Hematopoietic multipotent progenitor cell treated with erythropoietin and hydrocortisone succinate and interleukin-3 and kit ligand, for 4 days (in vitro differentiated cells): ENCODE measurements at places on chromosomes 6 and 20.

DNA sequence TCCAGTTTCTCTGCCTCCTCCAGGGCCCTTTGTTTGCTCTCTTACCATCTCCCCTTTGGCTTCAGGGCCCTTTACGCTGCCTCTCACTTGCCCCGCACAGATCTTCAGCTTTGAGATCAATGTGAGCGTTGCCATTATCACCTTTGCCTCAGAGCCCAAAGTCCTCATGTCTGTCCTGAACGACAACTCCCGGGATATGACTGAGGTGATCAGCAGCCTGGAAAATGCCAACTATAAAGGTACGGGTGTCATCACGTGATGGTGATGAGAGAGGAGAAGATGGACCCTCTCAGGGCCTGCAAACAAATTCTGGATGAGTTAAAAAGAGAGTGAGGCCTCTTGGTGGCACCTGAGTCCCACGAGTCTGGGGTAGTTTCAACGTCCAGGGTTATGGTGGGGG, 8.3 kb downstream of the C2 start:
- DNase-seq, result no peak

DNA sequence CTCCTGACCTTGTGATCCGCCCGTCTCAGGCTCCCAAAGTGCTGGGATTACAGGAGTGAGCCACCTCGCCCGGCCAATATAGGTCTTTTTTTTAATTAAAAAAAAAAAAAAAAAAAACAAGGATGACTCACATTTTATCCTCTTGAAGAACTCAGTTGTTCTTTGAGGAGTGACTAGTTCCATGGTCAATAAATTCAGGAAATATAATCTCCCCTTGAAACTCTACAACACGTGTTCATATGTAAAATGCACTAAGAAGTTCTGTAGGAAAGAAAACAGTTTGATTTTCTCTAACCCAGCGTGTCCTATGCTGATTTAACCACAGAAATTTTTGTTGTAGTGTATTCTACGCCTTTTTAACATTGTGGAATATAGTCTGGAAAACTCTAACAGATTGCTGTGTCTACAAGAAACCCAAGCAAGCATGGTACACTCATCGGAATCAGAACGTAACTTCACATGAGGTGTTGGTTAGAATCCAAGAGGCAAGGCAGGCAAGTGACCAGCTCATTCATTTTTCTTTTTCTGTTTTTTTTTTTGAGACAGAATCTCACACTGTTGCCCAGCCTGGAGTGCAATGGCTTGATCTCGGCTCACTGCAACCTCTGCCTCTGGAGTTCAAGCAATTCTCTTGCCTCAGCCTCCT, 79.0 kb upstream of the ZNF217 start:
- DNase-seq, result no peak

- peak; percentile 48 for DNase-seq
Measured at GRCh38 chr6:16933532-16933931, 168.3 kb upstream of the STMND1 start.

GRCh38 chr6:147586044-147586443, 77.6 kb downstream of the SAMD5 start:
- no peak for DNase-seq

GRCh38 chr6:74689601-74690000, 516.3 kb downstream of the COL12A1 start:
- no peak for DNase-seq

GRCh38 chr20:19096843-19097242, 115.6 kb upstream of the SLC24A3 start:
- no peak for DNase-seq

DNA sequence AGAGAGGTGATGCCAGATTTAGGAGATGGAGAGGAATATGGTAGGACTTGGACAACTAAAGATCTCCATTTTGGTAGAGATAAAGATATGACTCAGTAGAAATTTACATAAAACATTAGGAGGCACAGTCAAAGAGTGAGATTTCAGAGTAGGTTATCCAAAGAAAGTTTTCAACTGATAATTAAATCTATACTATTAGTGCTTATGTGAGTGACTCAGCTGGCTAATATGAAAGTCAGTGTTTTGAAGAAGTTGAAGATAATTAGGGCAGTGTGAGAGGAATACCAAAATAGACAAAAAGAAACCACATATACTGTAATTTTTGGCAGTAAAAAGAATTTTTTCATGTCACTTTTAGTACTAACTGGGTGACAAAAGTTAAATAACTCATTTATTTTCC, 712.8 kb upstream of the HS3ST5 start:
- no peak for DNase-seq

DNA sequence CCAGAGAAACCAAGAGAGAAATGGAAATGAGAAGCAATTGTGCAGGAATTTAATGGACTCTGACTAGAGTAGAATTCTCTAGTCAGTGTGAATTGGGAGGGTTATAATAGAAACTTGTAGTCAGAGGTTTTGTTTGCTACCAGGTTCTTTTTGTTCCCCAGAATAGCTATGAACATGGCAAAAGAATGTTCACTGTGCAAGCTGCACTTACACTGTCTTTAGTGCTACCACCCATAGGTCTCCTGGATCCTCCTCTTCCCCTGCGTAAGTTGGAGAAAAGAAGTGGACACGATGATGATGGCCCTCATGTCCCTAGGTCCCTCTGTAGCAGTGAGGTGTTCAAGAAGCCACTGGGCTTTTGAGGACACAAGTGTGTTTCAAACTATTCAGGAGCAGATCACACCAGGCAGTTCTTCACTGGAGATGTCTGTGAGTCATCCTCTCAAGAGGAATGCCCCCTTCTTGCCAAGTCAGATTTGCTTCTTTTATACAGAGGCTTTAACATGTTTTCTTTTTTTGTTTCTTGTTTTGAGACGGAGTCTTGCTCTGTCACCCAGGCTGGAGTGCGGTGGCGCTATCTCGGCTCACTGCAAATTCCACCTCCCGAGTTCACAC, 47.6 kb upstream of the SMIM8 start:
- DNase-seq, result no peak

- DNase-seq, result peak; percentile 42
Measured at GRCh38 chr20:931401-931800, 15.3 kb upstream of the ANGPT4 start.

DNA sequence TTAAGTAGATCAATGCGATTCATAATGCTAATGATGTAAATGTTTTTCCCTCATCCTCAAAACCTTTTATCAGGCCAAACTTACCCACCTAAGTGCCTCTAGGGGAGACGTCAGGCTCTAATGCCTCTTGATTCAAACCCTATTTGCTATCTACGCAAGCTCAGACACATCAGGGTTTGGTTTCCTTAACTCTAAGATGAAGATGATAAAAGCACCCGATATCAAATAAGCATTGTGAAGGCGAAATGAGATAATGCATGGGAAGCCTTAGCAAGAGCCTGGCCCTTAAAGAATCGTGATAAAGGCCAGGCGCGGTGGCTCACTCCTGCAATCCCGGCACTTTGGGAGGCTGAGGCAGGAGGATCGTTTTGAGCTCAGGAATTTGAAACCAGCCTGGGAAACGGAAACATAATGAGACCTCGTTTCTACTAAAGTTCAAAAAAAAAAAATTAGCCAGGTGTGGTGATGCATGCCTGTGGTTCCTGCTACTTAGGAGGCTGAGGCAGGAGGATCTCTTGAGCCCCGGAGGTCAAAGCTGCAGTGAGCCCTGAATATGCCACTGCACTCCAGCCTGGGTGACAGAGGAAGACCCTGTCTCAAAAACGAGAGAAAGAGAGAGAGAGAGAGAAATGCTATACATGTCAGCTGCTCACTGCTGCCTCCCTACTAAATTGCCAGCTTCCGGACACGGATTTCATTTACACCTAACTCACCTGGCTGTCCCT, 13.5 kb downstream of the CNKSR3 start:
- DNase-seq, result peak; percentile 62

DNA sequence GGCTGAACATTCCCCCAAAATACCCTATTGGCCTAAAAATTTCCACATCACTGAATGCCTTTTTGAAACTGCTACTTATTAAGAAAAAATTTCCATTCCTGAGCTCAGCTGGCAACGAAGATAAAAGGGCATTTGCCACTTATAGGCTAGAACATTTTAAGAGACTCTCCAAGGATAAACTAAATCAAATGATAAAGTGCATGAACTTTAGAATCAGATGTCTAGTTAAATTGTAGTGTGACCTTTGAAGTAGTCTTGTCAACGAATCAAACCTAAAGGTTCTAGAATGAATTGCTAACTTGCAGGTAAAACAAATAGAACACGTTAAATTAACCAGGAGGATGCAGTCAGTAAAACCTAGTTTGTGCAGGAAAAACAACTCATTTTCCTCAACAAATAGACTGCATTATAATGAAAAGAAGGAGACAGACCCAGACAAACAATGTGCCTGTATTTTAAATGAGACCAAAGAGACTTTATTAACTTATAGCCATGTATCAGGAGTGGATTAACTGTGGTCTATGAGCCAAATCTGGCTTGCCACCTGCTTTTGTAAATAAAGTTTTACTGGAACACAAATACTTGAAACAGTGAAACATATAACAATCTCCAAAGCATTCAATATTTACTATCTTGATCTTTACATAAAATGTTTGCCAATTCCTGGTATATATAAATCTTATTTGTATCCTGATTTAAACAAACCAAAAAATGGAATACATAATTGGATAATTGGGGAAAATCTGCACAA, 184.4 kb downstream of the MEI4 start:
- no peak for DNase-seq

- peak; percentile 31 for DNase-seq
Measured at GRCh38 chr6:39051399-39052122, 3.0 kb downstream of the GLP1R start.

GRCh38 chr20:47708140-47708807, 77.0 kb downstream of the SULF2 start:
- DNase-seq, result no peak

DNA sequence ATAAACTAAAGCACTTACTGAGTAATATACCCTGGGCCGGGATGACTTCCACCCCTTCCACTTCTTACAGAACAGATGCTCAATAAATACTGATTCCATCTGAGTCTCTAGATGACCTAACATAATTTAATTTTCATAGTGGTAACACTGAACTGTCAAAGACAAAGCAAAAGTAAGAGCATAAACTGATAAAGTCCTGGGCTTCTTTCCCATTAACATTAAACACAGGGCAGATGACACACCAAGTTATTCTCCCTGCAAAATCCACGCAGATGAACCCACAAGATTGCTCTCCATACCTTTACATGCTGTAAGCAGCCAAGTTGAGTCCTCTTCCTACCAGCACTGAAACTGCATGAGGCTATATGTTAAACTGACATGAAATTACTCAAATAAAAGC, 27.1 kb downstream of the AGPAT4 start:
- no peak for DNase-seq

- DNase-seq, result no peak
Measured at GRCh38 chr6:137933696-137934095, 66.6 kb downstream of the TNFAIP3 start.

- DNase-seq, result no peak
Measured at GRCh38 chr20:9294041-9294440, 220.3 kb upstream of the LAMP5 start.

DNA sequence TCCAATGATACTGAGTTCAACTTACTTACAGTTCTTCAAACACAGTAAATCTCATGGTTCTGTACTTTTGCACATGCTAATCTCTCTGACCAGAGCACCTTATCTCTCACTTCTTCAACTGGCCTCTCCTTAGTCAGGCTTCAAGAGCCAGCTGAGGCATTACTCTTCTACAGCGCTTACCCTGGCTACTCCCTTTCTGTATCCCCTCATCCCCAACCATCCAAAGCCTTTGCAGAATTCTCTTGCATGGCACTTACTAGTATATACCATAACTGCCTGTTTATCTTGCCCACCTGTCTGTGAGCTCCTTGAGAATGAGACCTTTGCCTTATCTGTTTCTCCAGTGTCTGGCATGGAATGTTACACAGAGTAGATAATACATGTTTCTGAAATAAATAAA, 49.2 kb downstream of the SESN1 start:
- DNase-seq, result peak; percentile 76

DNA sequence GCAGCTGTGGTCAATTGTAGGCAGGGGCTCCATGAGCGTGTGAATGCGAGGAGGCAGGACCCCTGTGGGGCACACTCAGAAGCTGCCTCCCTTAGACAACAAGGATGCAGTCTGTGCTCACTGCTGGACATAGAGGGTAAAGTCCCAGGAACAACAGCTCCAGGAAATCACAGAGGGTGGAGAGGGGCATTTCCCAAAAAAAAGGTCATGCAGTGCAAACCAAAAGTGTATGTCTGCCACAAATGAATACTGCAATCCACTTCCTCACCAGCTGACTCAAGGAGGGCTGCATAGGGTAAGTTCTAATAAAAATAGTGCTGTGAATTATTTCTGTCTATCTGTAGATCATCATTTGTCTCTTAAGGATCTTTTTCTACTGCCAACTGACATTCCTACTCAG, 95.8 kb downstream of the RNF182 start:
- no peak for DNase-seq

DNA sequence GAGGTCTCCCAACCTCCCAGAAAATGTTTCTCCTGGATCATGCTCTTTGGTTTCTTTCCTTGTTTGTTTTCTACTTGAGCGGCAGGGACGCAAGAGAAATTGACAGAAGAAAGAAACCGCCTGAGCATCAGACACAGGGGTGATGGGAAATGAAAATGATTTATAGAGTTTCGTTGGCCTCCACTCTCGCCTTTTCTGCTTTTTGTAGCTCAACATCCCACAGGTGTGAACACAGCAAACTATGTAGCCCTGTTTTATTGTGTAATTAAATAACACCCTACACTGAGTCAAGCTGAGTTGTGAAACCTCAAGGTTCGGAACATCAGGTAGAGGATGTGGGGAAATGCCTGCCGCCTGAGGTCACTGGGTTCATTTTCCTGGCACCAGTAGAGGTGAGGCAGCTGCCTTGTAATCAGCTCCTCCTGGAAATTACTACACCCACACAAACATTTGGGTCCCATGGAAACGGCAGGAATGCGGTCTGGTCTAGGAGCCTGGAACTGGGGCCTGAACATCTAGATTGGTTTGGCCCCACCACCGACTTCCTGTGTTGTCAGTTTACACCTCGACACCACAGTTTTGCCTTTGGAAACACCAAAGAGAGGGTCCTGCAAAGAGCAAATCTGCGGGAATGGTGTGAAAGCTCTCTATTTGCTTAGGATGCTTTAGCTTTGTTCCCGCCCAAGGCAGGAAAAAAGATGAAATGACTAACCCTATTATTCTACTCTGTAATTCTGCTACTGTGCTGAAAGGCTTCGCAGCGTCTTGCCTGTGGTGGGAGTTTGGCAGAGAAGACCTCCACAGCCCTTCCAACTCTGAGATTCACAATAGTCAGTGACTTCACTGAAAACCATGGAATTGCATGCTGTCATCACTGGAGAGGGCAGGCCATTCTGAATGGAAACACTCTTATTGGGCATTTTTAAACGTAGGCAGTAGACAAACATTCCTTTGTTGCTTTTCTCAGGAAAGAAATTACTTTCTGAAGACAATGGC, 53.0 kb downstream of the ADAT2 start:
- DNase-seq, result no peak

GRCh38 chr20:2152317-2152716, 50.7 kb downstream of the STK35 start:
- DNase-seq, result no peak

GRCh38 chr6:88804701-88805100, 158.7 kb downstream of the RNGTT start:
- no peak for DNase-seq

GRCh38 chr6:9610620-9611415, 804.1 kb downstream of the TFAP2A start:
- no peak for DNase-seq
